ENCODE measurements at places on chromosomes 11 and 22. TPM values are rescaled to one million over a fixed set of nuclear protein-coding genes. Genes with fewer than 3 reads are reported as not detected.

Gene OOSP3
- not detected for total RNA-seq

- no peak for DNase-seq
These were observed 224.8 kb upstream of the RAG2 start for GRCh38 chr11:36822829-36823228.

DNA sequence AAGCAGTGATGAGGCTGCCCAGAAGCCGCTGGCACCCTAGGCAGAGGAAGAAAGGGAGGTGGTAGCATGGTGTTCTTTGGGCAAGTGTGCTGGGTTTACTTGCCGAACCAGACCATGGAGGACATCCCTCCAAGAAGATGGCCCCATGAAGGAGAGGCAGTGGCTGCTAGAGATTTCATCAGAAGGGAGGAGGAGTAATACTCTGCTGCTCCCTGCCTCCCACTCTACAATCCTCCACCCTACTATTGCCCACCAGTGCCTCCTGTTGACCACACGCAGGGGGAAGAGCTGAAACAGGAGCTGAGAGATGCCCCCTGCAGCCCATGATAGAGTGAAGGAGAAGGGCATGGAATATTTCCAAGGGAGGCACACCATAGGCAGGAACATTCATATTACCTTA is 51.0 kb upstream of the PRSS23 start:
- DNase-seq, result no peak

Gene QSER1
- total RNA-seq, result 19.0 TPM

DNA sequence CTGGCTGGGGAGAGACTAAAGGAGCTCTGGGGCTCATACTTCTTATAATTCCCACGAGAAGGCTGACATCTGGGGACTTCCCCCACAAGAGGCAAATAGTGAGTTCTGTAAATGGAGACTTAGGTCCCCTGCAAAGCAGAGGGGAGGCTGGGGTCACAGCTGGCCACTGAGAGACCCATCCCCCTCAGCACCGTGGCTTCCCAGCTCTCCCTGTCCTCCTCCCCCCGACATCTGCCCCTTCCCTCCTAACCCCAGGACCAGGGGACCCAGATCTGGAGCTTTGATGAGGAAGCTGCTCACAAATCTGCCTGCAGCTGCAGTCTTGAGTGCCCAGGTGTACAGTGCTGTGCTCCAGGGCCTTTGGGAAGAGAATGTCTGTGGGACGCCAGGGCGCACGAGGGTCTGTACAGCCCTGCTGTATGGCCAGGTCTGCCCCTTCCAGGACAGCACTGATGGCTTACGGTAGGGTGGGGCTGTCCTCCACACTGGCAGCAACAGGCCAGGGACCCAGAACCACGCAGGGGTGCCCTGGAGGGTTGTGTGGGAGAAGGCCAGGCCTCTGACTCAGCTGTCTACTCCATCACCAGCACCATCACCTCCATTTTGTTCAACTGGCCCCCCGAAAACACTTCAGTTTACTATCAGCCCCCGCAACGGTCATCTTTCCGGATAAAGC is 1.1 kb downstream of the RGL4 start:
- DNase-seq, result no peak

Gene BTG4
- not detected for total RNA-seq

Gene DDI1
- total RNA-seq, result under 0.01 TPM

DNA sequence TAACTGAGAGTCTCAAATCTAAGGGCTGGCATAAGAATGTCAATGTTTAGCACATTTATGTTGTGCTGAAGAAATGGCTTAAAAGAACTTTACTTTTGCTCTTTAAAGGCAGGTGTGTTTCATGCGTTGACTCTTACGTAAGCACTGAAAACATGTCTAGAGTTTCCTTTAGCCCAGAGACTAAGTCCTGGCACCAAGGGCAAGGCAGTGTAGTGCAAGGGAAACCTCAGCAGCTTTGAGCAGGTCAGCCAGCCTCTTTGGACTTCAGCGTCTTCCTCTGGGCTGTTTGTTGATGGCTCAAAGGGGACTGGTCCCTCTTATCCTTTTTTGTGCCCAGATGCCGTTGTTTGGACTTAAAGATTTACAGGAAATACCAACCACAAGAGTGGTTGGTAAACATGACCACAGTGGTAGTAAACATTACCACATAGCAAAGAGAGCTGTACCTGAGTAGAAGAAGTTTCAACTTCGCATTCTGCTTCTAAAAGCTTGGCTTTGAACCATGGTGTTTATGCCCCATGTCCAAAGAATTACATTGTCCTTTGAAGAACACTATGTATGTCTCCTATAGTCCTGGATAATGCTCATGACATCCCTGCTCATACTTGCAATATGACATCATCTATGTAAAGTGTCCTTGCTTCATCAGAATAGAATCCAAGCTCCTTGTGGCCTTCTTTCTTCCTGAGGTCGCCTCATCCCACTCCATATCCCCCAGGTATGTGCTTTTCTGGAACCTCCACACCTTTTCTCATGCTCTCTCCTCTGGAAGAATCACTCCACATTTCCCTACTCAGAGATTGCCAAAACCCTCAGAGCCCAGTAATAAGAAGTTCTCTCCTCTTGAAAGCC is 23.5 kb downstream of the TENM4 start:
- DNase-seq, result no peak

DNA sequence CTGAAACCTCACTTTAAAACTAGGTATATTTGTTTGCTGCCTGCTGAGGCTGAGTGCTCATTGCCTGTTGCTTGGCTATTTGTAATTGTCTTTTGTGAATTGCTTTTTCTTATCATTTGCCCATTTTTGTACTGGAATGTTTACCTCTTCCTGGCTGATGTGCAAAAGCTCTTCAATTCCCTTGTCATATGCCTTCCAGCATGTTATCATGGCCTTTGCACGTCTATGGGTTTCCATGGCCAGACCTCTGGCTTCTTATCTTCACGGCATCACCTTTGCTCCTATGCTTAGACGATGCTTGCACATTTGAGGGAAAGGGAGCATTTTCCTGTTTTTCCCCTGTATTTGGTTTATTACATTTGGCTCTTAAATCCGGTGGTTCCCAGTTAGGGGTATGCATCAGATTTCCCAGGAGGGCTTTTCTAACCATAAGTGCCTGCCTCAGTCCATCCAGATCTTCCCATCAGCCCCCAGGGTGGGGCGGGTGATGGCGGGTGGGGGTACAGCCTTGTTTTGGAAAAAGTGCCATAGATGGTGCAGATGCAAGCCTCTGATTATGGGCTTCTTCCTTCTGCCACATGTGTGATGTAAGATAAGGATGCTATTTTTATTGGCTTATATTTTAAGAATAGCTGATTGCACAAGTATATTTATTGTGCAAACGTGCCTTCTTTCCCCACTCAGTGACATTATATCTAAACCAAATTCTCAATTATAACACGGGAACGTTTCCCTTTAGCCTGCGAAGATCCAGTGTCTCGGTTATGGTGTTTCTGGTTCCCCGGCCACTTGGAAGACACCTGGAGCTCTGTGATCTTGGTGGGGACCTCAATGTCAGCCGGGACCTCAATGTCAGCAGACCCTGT is 70.6 kb upstream of the SEPTIN5 start:
- DNase-seq, result peak; percentile 31

Gene POTEH
- total RNA-seq, result not detected

GRCh38 chr11:112196519-112197087 is 21.3 kb downstream of the BCO2 start:
- DNase-seq, result no peak

- DNase-seq, result no peak
These were observed 47.5 kb upstream of the POU2AF1 start for GRCh38 chr11:111426617-111427016.

GRCh38 chr11:8258784-8259183 is 4.9 kb downstream of the LMO1 start:
- peak; percentile 9 for DNase-seq

DNA sequence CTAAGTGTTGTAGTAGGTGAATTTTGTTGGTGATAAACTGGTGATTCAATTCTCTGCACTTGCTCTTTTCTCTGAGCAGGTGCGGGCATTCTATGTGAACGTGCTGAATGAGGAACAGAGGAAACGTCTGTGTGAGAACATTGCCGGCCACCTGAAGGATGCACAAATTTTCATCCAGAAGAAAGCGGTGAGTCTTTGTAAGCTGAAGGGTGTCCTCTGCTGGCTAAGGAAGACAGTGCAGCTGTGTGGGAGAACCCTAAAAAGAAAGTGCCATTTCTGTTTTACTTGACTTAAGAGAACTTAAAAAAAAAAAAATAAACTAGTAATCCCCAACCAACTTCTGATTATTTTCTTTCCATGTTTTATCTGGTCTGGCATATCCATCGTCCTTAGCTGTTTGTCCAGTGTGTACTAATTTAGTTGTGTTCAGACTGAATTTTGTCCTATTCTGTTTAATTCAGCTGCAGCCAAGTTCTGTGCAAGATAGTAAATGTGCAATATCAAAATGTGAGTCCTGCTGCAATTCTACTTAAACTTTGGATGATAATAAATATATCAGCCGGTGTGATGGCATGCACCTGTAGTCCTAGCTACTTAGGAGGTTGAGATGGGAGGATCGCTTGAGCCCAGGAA is 29.6 kb downstream of the CAT start:
- peak; percentile 34 for DNase-seq

- DNase-seq, result no peak
These were observed 16.4 kb downstream of the SMARCB1 start for GRCh38 chr22:23803001-23803819.

Gene C11orf52
- 0.32 TPM for total RNA-seq

DNA sequence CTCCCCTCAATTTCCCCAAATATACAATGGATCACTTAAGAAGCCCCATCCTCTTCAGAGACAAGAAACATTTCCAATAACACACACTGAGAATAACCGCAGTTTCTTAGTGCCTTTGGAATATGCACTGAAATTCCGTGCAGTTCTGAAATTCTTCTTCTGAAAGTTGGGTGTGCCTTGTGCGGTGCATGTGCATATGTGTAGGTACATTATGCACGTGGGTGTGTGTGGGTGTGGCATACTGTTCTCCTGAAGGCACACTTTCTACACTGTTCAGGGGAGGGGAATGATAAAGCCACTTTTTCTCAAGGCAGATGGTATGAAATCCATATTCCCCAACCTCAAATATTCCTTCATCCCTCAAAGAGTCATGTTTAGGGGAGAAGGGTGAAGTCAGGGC is 1.7 kb downstream of the EXPH5 start:
- DNase-seq, result no peak

- DNase-seq, result peak; percentile 60
These were observed 143.5 kb downstream of the MIAT start for GRCh38 chr22:26800858-26801257.

DNA sequence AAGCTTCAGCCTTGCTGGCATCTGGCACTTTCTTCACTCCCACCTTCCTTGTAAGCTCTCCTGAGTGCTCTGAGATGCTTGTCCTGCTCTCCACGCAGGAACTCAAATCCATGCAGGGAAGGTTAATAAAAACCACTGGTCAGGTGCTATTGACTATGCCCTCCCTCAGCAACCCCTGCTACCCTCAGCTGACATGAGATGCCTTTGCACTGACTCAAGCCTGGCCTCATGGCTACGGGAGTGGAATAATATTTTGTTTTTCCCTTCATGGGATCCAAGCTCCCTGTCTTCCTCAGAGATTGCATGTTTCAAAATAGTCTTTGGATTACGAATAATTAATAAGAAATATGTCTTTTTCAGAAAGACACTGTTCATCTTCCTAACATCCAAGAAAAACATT is 31.7 kb upstream of the ABCC8 start:
- DNase-seq, result no peak

DNA sequence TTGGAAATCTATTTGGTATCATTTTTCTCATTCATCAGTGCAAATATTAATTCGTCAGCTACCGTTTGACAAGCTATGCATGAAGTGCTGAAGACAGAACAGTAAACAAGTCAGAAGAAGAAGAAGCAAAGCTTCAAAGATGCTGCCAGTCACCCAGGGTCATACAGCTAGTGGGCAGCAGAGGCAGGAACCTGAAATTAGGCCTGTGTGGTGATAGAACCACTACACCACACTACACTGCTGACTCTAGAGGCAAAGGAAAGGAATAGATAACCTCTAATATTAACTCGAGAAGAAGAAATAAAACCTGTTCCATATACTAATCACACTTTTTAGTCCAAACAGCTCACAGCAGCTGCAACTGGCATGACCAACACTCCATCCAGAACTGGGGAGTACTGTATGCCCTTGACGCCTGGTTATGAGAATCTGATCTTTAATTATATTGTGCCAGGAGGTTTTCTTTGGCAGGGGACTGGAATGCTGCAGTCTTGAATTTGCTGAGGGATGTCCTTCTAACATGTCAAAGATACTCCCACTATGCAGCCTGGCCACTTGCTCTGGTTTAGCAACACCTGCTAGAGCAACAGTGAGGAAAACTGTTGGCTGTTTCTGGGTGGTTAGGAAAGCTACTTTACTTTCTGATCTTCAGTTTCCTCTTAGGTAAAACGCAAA is 73.0 kb downstream of the PAK1 start:
- DNase-seq, result no peak

DNA sequence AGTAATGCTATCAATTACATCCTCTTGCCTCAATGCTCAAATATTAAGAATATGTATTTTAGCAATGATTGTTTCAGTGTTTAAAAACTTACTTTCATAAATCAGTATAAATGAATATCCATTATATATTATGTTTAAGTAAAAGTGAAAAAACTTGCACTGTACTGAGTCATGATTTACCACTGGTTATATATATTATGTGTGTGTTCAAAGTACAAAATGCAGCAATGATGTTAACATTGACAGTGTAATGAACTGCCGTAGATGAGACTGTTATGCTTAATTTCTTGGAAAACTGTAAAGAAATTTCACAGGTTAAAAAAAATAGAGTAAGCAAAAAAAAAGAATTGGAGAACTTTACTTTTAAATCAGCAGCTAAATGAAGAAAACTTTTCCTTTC is 8.7 kb downstream of the LIN7C start:
- no peak for DNase-seq

DNA sequence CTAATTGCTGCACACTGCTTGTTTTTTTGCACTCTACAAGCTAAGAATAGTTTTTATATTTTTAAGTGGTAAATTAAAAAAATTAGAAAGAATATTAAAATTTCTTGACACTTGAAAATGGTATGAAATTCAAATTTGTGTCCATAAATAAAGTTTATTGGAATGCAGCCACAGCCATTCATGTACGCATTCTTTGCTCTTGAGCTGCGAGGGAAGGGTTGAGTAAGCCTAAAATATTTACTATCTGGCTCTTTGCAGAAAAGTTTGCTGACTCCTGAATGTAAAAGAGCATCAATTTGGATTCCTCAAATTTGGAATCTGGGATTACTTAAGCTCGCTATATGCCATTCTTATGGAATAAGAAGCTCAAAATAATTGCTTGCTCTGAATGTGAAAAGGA is 3.4 kb upstream of the ADAMTS8 start:
- DNase-seq, result peak; percentile 34

Gene OR8D1
- 0.32 TPM for total RNA-seq

Gene LRRC55
- total RNA-seq, result not detected
